Activated CD4-positive, alpha-beta T cell treated with anti-CD3 and anti-CD28 coated beads for 36 hours (primary cell): ENCODE measurements at places on chromosomes 5 and 9.

- no peak for DNase-seq
Measured at GRCh38 chr9:127772603-127773002, 5.9 kb downstream of the SH2D3C start.

GRCh38 chr9:90775657-90776056 lies 26.0 kb upstream of the SYK start:
- DNase-seq: no peak

DNA sequence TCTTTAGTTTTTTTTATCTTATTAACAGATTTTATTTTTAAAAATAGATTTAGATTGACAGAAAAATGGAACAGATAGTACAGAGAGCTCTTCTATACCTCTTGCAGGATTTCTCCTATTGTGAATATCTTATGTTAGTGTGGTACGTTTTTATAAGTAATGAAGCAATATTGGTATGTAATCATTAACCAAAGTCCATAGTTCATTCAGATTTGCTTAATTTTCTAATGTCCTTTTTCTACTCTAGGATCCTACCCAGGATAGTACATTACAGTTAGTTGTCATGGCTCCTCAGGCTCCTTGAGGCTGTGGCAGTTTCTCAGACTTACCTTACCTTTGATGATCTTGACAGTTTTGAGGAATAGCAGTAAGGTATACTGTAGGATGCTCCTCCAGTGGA lies 30.4 kb downstream of the PPP2R2B start:
- DNase-seq: no peak

DNA sequence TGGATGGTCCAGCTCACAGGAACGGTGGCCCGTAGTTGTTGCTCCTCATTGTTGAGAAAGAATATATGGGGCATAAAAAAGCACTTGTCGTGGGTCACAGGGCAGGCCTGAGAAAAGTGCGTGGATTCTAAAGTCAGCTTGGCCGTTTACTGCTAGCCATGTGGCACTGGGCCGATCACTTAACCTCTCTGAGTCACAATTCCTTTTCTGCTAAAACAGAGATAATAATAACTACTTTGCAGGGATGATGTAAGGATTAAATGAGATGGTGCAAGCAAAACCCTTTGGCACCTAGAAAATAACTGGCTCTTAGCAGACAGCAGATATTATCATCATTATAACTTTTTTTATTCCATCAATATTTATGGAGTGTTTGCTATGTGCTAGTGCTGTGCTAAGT lies 579.7 kb downstream of the CCDC171 start:
- DNase-seq: no peak
